CMK (cell line): ENCODE measurements at places on chromosomes 11 and 22.

DNA sequence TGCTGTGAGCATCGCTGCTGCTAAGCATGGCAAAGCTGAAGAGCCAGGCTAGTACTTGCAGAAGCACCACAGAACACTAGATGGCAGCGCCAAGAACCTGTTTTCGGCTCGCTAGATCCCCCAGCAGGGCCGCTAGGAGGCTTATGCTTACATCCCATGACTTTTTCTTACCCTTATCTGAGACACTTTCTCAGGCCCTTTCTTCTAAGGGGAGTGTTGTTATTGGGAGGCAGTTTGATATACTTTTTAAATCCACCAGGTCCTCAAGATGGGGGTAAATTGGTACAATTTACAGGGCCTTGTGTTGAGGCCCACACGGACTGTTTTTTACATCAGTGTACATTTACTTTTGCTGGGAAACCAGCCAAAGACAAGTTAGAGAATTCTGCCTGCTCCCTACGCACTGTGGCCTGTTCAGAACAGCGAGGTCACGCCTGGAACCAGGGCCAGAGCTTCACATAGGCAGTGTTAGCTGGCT, 4.0 kb downstream of the TRIM6 start:
- peak; percentile 62 for DNase-seq

DNA sequence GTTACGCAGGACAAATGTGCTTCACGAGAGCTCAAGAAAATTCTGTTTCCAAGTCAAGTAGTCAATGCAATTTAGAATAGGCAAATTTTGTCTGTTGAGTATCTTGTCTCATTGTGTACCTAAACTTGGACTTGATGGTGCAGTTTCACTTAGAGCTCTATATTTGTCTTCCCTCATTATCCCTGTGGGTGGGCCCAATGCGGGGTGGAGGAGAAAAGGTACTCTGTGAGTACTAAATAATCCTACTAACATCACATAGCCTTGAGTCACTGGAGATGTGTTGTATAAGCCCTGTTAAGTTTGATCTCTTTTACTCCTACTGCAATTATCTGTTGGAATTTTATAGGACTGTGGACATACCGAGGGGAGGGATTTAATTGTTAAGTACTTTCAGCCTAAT, 331.2 kb downstream of the METTL15 start:
- no peak for DNase-seq

GRCh38 chr22:46027211-46028105, 50.5 kb upstream of the WNT7B start:
- no peak for DNase-seq

- no peak for DNase-seq
These were observed 21.9 kb upstream of the GRIA4 start for GRCh38 chr11:105588001-105588400.

GRCh38 chr22:44247923-44248892, 64.5 kb downstream of the SHISAL1 start:
- DNase-seq = no peak

DNA sequence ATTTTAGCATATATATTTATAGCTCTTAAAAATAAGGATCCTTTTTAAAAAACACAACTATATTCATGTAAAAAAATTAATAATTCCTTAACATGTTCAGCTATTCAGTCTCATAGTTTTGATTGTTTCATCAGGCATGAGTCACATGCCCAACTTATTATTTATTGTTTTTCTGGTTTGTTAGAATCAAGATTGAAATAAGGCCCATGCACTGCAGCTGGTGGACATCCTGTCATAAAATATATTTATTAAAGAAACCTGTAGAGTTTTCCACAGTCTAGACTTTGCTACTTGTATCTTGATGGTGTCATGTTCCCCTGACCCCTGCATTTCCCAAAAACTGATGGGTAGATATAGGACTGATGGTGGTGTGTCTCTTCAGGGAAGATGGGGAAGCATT, 77.4 kb downstream of the PARVA start:
- DNase-seq = no peak

GRCh38 chr11:125327518-125328224, 163.1 kb downstream of the PKNOX2 start:
- DNase-seq = no peak

DNA sequence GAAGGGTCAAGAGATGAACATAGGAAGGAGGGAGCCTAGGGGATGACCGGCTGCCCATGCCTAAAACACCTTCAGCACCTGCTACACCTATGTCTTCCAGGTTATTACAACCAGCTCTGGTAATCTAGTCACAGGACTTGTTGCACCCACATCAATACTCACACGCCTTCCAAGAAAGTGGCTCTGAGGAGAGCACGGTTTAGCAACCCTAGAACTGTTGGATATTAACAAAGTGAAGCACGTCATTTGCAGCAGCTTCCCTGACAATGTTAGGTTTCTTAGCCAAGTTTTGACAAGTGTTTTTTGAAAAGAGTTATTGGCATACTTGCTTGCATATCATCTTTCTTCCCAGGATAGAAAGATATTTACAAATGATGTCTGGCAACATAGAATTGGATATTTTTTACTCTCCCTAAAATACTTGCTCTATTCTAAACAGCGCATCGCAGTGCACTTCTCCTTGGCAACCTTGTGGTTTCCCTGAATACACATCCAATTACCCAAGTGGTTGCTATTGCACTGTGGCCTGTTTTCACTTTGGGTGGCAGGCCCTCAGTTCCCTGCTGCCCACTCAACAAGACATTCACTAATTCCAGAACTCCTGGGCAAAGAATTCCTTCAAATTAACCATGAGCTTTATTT, 94.3 kb upstream of the ARHGAP42 start:
- DNase-seq = no peak

GRCh38 chr11:75347781-75348566, 3.5 kb downstream of the ARRB1 start:
- peak; percentile 60 for DNase-seq

GRCh38 chr11:1052133-1053011, 15.9 kb upstream of the MUC6 start:
- no peak for DNase-seq

DNA sequence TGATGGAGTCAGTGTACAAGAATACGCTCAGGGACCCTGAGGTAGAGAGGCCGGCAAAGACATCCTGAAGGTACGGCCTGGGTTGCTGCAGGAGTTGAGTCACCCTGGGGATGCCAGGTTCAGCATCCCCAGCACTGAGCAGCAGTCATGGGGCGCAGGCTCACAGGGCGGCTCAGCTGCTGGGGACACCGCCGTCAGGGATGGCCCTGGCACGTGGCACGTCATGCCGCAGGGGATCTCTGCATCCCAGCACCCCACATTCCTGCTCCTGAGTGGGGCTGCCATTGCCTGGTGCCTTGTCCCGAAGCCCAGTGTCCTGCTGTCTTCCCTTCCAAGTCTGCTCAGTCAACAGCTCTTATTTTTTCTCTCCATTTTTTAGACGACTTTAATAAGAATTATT, 168.7 kb upstream of the NTM start:
- no peak for DNase-seq

DNA sequence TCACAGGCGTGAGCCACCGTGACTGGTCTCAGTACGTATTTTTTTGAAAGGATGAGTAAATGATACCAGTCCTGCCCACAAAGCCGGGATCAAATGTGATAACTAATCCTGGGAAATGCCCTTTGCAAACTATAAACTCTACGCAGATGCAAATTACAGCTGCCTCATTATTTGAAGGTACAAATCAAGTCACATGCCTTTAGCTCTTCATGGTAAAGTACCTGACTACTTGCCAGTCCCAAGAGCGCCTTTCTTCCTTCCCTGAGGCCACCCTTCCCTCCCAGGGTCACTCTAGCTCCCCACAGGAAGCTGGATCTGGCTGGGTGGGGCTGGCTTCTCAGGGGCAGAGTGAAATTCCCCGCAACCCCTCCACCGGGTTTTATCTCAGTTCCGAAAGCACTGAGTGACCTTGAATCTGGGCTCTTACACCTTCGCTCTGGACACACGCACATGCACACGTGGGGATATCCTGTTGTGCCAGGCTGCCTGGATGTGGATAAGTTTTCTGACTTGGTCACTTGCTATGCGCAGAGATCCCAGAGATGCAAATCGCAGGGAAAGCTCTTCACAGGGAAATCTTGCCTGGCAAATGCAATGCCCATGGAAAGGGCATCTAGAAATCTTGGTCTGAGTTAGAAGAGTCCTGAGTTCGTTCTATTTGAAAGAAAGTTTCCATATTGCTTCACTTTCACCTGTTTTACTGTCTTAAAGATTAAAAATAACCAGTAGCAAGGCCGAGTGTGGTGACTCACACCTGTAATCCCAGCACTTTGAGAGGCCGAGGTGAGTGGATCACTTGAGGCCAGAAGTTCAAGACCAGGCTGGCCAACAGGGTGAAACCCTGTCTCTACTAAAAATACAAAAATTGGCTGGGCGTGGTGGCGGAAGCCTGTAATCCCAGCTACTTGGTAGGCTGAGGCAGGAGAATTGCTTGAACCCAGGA, 8.5 kb downstream of the A4GALT start:
- no peak for DNase-seq

GRCh38 chr11:123374622-123374968, 55.5 kb upstream of the GRAMD1B start:
- no peak for DNase-seq

GRCh38 chr11:57047610-57048009, 58.9 kb downstream of the OR5AK2 start:
- no peak for DNase-seq

GRCh38 chr11:108825381-108825780, 160.5 kb downstream of the DDX10 start:
- DNase-seq = no peak

DNA sequence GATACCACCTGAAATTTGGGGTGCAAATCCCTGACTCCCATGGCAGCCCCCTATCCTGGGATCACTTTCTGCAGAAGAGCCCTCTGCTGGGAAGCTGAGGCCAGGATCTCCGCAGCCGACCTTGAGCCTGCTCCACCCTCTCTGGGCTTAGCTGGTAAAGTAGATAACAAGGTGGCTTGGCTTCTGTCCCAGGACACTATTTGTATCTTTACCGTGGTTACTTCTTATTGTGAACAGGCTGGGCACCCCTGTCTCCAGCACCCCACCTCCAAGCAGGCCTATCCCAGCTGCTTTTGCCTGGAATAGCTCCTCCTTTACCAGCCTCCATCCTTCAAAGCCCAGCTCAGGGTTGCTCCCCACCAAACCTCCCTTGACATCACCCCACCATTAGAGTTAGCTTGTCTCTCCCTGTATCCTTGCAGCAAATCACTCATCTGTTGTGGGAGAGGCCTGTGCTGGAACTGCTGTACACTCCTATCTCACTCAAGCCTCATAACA, 35.2 kb upstream of the P2RY2 start:
- no peak for DNase-seq

GRCh38 chr22:27713461-27713860, 88.1 kb downstream of the MN1 start:
- no peak for DNase-seq

DNA sequence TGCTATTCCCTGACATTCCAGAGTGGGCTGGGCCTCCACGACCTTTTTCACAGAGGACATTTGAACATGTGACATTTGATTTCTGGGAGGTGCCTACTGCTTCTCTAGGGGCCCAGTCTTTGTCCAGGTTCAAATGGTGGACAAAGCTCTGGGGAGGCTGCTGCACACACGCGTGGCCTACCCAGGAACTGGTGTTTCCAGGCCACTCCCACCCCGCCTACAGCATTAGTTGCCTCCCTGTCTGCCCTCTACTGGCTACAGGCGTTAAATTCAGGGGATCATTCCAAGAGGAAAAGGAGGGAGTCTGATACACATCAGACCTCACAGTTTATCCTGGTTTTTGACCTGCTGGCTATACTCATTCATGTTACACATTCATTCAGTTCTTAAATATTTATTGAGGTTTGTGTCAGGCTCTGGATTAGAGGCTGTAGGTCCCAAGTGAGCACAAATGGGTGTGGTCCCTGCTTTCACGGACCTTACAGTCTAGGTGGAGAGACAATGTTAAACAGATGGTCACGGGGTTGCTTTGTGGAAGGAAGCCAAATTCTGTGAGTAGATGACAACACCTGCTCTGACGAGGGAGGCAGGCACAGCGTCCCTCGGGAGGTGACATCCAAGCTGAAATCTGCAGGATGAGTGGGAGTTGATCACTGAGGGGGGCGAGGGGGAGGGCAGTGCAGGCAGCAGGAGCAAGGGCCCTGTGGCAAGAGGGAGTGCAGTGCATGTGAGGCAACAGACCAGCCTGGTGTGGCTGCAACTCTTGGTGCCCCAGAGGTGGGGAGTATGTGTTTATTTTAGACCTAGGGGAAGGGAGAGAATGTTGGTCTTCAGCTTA, 11.8 kb downstream of the TUB start:
- peak; percentile 53 for DNase-seq

GRCh38 chr22:27135031-27135981, 477.9 kb downstream of the MIAT start:
- DNase-seq = no peak

GRCh38 chr11:74681686-74682651, 49.3 kb downstream of the CHRDL2 start:
- DNase-seq = no peak

DNA sequence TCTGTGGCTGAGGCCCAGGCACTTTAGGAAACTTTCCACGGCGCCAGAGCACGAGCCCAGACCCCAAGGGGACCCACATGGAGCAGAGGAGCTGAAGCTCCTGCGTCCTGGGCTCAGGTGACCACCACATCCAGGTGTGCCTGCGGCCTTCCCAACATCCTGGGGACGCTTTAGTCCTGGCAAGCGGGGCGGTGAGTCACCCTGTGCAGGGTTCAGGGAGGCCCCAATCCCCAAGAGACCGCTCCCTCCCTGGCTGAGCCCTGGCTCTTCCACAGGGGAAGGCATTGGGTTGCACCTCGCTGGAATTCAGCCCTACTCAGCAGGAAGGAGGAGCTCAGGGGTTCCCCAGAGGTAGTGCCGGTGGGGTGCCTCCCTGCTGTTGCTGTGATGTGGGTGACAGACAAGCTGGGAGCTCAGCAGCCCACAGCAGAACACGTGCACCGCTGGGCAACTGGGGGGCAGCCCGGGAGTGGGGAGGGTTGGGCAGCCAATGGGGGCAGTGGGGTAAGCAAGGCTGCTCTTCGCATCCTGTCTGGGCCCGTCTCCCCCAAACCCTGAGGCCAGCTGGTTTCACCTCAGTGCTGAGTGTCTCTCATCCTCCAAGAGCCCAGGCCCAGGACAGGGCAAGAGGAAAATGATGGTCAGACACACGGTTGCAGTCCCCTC, 802.8 kb downstream of the BRD1 start:
- no peak for DNase-seq

DNA sequence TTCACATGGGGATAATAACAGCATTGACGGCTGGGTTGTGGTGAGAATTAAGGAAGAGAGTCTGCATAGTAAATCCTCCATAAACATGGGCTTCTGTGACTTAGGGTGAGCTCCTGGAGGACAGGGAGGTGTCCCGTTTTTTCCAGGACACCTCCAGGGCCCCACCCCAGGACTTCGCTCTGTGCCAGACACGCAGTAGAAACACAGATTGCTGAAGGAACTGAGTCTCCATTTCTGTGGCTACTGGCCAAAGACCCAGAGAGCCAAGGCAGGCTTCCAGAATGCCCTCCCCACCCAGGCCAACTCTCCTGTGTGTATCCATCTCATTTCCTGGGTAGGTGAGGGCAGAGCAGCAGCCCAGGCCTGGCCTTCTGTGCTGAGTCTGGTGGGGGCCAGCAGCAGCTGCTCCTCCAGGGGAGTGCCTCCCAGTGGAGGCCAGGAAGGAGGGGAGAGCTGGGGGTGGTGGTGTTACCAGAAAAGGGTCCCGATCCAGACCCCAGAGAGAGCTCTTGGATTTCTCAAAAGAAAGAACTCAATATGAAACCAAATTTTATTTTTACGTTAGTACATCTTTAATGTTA, 9.5 kb upstream of the RFPL3 start:
- no peak for DNase-seq

- no peak for DNase-seq
These were observed 48.7 kb upstream of the EP300 start for GRCh38 chr22:41043722-41044121.

- no peak for DNase-seq
These were observed 82.6 kb downstream of the UBASH3B start for GRCh38 chr11:122737951-122738693.
